Activated CD4-positive, alpha-beta T cell treated with anti-CD3 and anti-CD28 coated beads for 36 hours (primary cell): ENCODE measurements at places on chromosomes 1 and 21. TPM values are rescaled to one million over a fixed set of nuclear protein-coding genes. Genes with fewer than 3 reads are reported as not detected.

Gene ENAH
- 0.62 TPM for total RNA-seq

Gene NBPF6
- not detected for total RNA-seq

Gene EXTL1
- total RNA-seq = not detected

Gene B4GALT2
- total RNA-seq = 35.3 TPM

Gene KIF14
- total RNA-seq = 14.8 TPM

Gene OR2T29
- total RNA-seq = not detected

Gene ELOA
- total RNA-seq = 38.6 TPM

Gene PLK3
- total RNA-seq = 52.7 TPM

Gene MTMR11
- 1.3 TPM for total RNA-seq

Gene FCMR
- total RNA-seq = 41.6 TPM

Gene CHIA
- not detected for total RNA-seq

Gene CDA
- total RNA-seq = not detected

Gene CFHR1
- not detected for total RNA-seq

Gene TSSK3
- 1.6 TPM for total RNA-seq
